ENCODE measurements at places on chromosomes 11 and 22.
A peak's percentile ranks its signal among the peaks of the same experiment; 100 is the strongest.

GRCh38 chr22:46054091-46055073, 77.4 kb upstream of the WNT7B start:
- DNase-seq = peak; percentile 70

DNA sequence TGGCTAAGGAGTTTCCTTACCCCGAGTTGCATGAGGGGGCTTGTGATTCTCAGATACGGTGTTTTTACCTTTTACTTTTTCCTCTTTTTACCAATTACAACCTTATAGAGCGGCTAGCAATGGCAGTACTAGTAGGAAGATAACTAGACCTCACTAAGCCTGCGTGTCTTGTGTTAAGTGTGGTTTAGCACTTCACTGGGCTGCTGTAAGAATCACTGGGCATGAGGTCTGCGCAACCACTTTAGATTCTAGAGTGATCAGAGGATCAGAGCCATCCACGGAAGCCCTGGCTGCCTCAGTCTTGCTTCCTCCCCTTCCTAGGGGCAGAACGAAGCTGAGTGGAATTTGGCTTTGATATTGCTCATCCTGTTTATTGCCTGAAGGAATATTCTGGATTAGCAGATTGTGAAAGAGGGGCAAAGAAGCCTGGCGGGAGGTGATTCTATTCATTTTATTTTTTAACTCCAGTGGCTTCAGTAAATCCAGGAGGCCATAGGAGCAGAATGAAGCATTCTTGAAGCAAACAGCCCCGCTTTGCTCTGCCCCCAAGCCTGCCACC, 88.5 kb downstream of the GRAMD1B start:
- DNase-seq = no peak

DNA sequence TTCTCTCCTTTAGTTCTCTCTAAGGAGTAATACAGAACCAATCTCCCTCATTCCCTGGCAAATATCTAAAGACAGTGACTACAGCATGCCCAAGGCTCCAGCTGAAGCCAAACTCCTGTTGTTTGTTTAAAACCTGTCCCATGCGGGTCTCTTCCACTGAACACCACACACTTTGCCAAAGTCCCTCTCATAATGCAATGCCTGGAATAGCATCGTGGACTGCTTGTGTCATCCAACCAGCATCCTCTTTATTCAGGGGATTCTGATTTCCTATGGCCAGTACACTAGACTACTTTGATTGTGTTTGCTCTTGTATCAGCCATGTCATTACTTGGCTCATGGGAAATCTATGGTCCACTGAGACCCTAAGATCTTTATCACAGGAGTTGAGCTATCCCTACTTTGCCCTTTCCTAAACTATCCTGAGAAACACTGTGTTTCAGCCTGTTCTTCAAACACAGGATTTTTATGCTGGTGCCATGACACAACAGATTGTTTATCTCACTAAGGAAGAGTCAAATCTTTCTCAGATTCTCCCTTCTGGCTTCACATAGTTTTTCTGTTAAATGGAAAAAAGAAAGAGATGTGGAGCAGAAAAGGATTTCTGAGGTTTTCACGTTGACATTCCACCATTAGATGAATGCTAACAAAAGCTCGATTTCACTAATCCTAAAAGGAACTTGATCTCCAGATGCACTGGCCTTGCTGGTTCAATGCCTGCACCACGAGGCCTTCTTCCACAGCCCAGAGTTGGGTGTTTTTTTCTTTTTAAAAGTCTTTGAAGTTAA, 15.9 kb upstream of the IRAG1 start:
- no peak for DNase-seq

DNA sequence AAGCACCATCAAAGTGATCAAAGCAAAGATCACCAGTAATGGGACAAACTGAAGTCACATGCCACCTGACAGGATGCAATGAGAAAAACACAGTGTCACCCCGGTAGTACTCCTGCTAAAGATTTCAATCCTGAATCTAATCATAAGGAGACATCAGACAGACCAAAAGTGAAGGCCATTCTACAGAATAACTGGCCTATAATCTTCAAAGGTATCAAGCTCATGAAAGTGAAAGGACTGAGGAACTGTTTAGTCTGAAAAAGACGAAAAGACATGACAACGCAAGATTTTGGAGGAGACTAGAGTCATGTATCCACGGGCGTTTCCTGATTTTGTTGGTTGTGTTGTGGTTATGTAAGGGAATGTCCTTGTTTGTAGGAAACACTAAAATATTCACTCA, 42.4 kb upstream of the TSKU start:
- DNase-seq = no peak

- DNase-seq = no peak
Measured at GRCh38 chr11:131614631-131615030, 244.2 kb downstream of the NTM start.

GRCh38 chr22:36332623-36333332, 55.0 kb downstream of the MYH9 start:
- DNase-seq = peak; percentile 72

DNA sequence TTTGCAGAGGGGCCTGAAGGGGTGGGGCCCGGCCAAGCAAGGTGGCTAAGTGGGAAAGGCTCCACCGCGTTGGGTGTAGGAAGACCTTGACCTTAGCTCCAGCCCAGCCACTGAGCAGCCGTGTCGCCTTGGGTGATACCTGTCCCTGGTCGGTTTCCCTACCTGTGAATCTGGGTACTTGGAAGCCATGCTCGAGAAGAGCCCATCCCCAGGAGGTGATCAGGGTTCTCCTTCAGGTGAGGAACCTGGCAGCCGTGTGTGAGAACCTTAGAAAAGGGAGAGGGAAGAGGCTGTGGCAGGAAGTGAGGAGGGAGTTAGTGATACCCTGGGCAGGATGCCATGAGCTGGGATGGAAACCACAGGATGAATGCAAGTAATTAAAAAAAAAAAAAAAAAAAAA, 21.6 kb downstream of the PPARA start:
- DNase-seq = no peak

GRCh38 chr22:24423519-24424000, 3.8 kb upstream of the ADORA2A start:
- peak; percentile 86 for DNase-seq

GRCh38 chr11:62811659-62812058, 6.4 kb upstream of the NXF1 start:
- no peak for DNase-seq

DNA sequence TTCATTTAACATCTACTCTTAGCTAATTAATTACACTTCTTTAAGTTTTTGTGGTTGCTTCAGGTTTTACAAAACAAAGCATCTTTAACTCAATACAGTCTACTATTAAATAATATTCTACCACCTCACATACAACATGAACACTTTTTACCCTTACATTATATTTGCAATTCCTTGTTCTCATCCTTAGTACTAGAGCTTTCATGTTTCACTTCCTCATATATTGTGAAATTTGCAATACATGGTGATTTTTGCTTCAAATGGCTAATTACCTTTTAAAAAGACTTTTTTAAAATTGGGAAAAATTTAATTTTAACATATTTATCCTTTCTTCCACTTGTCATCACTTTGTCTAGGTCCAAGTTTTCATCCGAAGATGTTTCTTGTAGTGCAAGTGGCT, 37.5 kb downstream of the RSF1 start:
- no peak for DNase-seq

- peak; percentile 9 for DNase-seq
Measured at GRCh38 chr22:48835364-48835763, 992.3 kb downstream of the BRD1 start.

DNA sequence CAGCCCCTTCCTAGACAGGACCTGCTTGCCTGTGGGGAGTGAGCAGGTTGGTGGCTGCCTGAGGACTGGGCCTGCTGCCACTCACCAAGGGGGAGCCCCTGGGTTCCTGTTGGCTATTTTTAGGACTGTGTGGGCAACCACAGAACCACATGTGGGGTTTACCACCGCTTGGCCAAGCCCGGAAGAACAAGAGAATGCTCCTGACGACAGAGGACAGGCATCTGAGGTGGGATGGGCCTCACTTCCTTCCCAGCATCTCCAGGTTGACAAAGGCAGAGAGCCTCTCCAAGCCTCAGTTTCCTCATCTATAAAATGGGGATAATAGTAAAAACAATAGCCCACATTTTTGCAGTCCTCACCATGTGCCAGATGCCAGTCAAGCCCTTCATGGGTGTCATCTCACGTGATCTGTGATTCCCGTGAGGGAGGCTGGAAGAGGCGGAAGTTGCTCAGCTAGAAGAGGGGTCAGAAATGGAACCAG, 43.6 kb downstream of the LRRC32 start:
- peak; percentile 58 for DNase-seq

DNA sequence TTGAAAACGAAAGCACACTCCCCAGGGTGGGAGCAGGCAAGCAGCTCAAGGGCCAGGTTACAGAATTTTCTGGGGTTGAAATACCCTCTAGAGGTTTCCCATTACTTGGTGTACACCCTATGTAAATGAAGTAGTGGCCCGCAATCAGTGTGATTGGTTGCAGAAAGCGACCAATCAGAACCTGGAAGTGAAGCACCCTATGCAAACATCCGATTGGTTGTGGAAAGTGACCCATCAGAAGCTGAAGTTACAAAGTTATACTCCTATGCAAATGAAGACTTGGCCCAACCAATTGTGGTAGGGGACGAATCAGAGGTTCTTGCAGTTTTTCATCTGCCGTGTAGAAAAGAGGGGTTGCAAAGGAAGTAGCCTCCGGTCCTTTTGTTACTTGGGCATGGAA, 19.2 kb downstream of the PRR5 start:
- no peak for DNase-seq

- DNase-seq = no peak
Measured at GRCh38 chr11:19519912-19520641, 192.6 kb upstream of the NAV2 start.

DNA sequence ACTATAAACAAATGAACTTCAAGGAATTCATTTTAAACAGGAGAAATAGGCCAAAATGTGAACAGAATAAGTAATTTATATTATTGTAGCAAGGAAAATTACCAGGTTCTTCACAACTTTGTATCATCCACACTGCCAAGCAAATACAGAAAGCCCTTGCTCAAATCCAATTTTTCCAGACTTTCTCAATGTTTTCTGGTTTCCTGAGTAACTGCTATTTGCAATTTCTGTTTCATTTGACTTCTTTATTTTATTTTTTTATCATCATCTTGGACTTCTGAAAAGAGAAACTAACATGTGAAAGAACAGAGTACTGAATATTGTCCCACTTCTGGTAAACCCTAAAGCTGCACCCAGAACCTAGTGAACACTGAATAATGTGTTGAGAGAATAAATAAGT, 61.0 kb downstream of the SLC1A2 start:
- DNase-seq = no peak

- no peak for DNase-seq
Measured at GRCh38 chr11:76824083-76824939, 36.4 kb upstream of the ACER3 start.

GRCh38 chr11:114262681-114263512, 33.3 kb upstream of the NNMT start:
- DNase-seq = no peak

DNA sequence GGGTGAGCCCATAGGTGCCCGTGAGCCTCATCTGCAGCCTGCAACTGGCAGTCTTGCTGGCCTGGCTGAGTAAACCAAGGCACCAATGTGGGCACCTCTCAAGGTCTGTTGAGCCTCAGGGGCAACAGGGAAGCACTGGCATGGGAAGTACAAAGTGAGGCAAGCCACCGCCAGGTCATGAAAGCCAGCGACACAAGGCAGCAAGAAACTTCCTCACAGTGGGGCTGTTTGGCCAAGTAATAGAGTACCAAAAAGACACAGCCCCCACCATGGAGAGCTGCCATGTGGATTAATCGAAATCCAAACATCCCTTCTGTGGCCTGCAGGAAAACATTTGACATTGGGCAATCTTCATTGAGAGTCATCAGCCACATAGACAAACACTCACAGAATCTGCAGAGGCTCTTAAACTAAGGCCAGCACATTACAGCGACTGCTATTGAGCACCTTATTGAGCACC, 43.6 kb upstream of the FIBIN start:
- no peak for DNase-seq

GRCh38 chr11:134762248-134763029, 350.4 kb upstream of the B3GAT1 start:
- DNase-seq = peak; percentile 50

- no peak for DNase-seq
Measured at GRCh38 chr11:68654978-68655377, 29.4 kb upstream of the GAL start.

DNA sequence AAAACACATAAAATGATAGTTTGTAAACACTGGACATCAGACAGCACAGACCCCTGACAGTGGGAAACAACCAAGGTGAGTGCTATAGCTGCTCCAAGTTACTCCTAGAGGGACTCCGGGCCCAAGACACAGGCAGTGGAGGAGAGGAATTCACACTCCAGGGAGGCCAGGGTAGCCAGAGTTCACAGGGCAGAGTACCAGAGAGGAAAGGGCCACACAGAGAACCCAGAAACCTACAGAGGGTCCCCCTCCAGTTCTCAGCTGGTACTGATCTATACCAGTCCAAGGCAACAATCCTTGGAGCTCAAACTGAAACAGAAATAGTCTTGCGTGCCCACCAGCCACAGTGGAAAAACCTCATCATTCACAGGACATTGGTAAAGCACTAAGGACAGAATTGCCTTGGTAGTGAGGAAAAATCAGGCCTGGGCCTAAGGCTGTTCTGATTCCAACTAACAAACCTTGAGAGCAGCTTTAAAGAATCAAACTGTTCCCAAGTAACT, 7.6 kb downstream of the VPS37C start:
- DNase-seq = no peak

GRCh38 chr22:19350476-19350859, 58.9 kb upstream of the CLTCL1 start:
- no peak for DNase-seq

GRCh38 chr11:118443590-118444218, 7.4 kb downstream of the KMT2A start:
- DNase-seq = no peak

DNA sequence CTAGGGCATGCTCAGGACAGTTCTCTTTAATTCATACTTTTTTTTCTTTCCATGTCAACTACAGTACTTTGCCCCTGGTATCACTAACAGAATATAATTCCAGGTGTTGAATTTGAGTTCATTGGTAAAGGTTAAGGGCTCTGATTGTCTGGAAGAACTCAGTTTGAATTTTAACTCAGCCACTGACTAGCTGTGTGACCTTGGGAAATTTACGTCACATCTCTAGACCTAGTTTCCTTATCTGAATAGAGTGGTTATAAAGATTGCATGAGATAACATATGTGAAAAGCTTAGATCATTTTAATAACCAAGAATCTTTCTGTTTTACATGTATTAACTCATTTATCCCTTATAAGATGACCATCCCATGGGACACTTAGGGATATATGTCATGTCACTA, 15.8 kb upstream of the ZC3H12C start:
- no peak for DNase-seq

DNA sequence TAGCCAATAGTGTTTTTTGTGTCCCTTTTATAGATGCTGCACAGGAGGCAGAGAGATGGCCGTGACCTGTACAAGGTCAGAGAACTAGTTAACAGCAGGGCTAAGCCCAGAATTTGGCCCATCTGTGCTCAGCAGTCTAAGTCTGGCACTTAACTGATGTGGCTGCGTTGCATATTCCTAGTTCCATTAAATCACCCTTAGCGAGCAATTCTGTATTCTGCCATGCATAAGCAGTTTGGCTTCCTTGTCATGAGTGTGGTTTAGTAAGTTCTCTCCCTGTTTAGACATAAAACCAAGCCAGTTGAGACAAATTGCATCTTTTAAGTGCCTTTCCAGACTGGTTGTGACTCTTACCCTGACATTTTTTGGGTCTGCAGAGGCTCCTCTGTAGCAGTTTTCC, 230.6 kb upstream of the TENM4 start:
- no peak for DNase-seq
